CD4-positive, alpha-beta T cell treated with Interleukin-15 for 4 hours (primary cell): ENCODE measurements at places on chromosomes 1 and 21.
A peak's percentile ranks its signal among the peaks of the same experiment; 100 is the strongest.

DNA sequence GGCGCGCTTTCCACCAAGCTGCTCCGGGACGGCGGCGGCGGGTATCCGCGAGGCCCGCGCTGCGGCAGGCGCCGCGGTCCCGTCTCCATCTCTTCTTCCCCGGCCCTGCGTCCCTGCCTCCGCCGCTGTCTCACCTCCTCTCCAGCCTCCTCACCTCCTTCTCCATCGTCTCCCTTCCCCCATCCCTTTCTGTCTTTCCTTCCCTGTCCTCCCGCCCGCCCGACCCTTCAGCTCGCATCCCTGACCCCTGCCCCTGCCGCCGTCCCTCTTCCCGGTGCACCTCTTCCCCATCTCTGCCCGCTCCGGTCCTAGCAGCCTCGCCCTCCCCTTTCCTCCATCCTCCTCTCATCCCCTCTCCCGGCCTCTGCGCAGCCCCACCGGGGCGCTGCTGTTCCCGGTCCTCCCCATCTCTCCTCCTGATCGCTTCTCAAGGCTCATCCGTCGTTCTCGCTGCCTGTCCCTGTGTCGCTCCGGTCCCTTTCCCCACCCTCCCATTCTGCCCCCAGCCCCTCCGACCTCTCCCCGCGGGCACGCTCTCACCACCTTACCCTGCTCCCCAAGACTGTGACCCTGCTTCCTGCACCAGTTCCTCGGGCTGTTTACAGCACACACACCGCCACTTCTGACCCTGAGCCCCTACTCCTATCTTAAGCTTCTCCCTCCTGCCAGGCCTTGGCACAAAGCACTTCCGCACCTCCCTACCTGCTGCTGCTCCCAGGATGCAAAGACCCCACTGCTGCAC lies 760 bp upstream of the NPHP4 start:
- DNase-seq: no peak

DNA sequence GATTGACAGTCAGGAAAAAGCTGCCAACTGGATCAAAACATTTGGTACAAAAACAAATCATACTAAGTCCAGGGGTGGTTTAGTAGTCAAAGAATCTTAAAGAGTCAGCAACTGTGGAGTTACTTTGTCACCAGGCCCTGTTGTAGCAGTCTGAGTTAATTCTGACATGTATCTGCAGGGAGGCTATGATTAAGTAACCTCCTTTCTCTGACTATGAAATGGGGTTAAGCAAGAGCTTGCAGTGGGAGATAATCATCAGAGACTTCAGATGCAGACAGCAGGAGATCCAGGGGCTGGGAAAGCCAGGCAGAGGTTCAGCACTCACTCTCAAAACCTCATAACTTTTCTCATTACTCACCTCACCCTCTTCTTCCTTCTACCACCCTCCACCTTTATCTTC lies 99.2 kb upstream of the BTG3 start:
- no peak for DNase-seq

GRCh38 chr1:162230096-162230495 lies 146.6 kb downstream of the SPATA46 start:
- no peak for DNase-seq

- DNase-seq: no peak
Observed at GRCh38 chr1:93471284-93471683, 23.4 kb downstream of the FNBP1L start.

- DNase-seq: no peak
Observed at GRCh38 chr1:67304023-67304422, 3.6 kb upstream of the IL12RB2 start.

DNA sequence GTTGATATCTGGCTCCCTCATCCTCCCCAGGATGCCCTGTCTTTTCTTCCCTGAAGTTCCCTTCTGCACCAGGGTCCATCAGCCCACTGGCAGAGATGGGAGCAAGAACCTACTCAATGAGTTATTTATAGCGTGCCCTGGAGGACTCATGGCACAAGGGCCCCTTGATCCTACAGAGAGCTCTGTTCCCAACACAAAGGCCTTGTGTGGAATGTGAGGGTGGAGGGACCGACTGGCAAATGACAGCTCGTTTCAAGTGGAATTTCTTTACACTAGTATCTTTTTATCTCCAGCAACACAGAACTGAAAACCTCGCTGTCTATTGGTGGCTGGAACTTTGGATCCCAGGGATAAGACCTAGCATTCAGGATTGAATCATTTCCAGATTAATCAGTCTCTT lies 22.4 kb downstream of the CHI3L2 start:
- no peak for DNase-seq

DNA sequence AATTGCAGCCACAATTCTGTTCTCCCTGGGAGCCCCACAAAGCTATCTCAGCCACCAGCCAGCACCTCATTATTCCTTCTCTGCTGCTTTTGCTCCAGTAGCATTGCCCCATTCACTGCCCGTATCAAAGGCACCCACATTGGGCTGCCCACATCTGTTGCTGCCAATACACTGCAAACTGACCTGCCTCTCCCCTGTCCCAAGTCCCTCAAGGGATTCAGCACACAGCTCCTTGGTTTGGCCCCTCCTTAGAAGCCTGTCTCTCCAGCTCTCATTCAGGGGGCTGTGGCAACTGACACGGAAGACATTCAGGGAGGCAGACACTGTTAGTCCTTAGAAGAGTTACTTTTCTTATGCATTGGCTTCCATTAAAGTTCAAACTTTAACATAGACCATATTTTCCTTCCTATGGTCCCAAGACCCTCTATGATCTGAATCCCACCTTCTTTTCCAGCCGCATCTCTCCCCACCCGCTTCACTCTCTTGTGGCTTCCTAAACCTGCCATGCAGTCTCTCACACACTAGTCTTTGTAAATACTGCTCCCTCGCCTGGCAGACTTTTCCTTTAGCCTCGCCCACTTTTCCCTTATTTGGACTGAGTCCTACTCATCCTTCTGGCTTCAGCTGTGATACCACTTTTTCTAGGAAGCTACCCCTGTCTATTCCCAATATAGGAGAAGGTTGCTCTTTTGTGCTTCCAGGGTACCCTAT lies 19.3 kb upstream of the KLHDC8A start:
- no peak for DNase-seq

DNA sequence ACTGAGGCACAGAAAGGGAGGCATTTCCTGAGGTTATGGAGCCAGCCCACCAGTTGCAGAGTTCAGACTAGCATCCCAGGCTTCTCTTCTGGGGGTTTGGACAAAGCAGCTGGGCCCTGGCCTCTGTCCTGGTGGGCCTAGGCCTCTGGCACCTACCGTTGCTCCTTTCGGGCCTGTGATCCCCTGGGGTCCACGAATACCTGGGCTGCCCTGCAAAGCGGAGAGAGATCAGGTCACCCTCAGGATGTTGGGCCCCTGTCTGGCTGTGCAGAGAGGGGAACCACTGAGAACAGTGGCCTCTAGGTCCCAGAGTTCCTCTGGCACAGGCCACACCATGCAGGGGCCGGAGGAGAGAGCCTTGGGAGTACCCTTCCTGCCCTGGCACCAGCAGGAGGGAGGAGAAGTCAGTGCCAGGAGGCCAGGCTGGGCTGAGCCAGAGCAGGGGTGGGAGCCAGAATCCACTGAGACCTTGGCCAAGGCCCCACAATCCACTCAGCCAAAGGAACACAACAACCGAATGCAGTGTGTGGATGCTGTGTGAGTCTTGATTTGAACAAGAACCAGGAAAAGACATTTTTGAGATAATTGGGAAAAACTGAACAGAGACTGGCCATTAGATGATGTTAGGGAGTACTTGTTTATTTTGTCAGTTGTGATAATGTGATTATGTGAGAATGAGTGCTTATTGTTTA lies 8.9 kb downstream of the COL9A2 start:
- no peak for DNase-seq

GRCh38 chr1:155957411-155957915 lies 16.0 kb downstream of the RXFP4 start:
- no peak for DNase-seq

- no peak for DNase-seq
Observed at GRCh38 chr1:226337276-226337875, 28.4 kb upstream of the LIN9 start.

- no peak for DNase-seq
Observed at GRCh38 chr1:248779350-248779749, 23.8 kb upstream of the LYPD8 start.

GRCh38 chr1:18661404-18662285 lies 31.0 kb downstream of the PAX7 start:
- DNase-seq: no peak

- DNase-seq: peak; percentile 58
Observed at GRCh38 chr1:20717452-20718342, at the start of gene KIF17. TSS of gene KIF17 (minus strand) at chr1:20718007. CDS start at chr1:20717706, 301 bp downstream.

GRCh38 chr1:46027788-46028573 lies 104.4 kb downstream of the PIK3R3 start:
- DNase-seq: no peak

DNA sequence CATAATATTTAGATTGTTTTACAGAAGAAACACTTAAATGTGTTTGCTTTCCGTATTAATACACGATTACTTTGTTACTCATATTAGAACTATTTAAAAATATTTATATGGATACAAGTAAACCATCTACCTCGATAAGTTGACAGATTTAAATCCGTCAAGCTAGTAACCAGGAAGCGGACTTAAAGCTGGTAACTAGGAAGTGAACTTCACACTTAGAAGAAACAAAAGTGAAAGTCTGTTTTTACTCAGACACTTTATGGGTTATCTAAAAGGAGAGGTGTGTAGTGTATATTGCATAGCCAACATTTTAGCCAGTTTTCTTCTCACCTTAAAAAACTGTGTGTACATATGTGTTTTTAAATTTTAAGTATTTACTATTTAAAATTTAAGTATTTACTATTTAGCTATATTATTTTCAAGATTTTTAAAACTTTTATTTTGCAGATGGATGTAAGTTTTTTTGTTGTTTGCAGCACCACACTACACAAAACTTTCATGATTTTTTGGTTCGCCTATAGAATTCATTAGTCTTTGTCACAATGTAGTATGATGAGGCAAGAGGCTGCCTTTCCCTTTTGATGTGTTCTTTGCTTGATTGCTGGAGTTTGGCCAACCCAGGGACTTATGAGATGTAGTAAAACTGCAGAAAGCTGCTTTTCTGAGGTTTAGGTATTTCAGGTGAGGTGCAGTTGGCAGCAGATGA lies 2.7 kb downstream of the USP25 start:
- DNase-seq: peak; percentile 69

DNA sequence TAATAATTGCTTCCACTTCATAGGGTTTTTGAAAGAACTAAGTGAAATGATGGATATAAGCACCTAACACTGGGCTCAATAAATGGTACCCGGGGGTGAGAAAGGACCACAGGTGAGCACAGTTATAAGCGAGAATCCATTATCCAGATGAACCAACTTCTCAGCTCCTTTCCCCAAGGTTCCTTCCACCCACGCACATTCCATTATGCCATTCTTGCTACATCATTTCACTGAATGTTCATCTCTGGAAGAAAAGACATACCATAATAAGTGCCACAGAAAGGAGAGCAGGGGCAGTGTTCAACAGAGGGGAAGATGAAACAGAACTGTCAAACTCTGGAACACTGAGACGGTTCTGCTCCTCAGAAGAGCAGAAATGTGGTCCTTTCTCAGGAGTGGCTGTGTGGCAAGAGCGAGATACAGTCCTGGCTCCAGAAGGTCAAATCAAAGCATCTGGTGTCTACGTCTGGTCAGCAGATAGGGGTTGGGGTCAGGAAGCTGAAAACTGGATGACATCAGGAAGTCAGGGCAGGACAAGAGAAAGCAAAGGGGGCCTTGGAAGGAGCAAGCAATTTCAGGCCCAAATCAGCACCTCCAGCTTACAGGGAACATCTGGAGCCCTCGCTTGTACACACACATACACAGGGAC lies 255.4 kb upstream of the TMEM51 start:
- no peak for DNase-seq

DNA sequence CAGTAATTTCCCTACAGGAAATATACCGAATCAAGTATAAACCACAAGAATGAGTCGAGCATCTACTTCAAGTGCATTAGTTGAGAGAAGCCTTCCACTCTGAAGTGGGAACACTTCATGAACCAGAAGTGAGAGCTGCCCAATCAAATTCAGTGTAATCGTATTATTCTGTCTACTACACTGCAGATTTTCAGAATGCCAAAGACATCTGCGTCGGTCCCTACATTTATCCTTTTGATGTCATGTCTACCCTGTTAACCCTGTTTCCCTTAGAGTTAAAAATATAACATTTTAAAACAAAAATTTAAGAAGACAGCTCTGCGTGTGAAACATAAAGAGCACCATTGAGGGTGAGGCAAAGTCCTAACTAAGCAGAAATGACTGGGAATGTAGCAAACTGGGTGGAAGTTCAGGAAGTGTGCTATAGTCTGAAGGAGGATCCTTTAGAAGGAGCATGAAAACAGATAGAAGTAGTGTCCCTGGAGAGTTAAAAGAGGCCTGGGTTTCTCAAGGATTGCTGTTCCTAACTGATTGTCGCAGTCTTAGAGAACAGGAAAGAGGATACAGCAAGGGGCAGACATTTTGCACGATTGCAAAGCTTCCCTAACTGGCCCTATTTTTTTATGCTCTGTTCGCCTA lies 291.2 kb downstream of the PTPRC start:
- peak; percentile 38 for DNase-seq

DNA sequence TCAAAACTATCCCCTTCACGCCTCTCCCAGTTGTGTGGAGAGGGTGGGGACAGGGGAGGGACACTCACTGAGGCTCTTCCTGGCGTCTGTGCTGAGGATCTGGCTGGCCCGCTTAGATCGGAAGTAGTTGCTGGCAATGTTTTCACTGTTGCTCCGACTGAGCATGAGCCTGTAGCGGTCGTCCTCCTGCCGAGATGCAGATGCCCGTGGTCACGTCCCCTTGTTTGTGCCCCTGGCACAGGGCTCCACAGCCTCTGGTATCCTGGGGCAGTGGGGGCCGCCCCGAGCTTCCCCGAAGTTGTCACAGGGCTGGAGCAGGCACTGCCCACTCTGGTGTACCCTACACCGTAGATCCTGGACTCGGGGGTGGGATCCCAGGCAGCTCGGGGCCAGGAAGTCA lies 5.0 kb upstream of the DDOST start:
- no peak for DNase-seq

DNA sequence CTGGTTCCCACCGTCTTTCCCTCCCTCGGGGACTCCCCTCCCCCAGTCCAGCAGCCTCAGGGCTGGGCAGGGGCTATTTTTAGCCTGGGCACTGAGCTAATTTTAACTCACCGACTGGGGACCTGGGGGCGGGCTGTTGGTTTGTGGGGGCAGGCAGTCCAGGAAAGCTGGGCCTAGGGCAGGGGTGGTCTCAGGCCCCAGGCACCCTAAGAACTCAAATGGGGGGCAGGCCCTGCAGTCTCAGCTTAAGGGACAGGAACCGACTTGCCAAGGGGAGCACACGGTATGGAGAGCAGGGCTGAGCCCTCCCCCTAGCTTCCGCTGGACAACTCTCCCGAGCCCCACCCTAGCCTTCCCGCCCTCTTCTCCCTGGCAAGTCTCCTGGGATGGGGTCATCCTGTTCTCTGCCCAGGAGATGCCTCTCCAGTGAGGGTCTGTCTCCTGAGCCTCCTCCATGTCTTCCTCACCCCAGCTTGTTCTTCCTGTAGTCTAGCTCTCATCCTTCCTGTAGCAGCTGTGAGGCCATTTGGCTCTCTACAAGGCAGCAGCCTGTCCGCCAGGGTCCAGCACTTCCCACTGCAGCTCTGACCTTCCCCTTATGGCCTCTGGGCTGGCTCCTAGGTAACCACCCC lies 10.1 kb downstream of the MEF2D start:
- no peak for DNase-seq

GRCh38 chr1:229271448-229272159 lies 693 bp downstream of the RAB4A start:
- peak; percentile 39 for DNase-seq

- DNase-seq: no peak
Observed at GRCh38 chr1:83102630-83103071, 896.3 kb downstream of the TTLL7 start.

GRCh38 chr1:214831956-214832355 lies 229.0 kb downstream of the CENPF start:
- no peak for DNase-seq

- DNase-seq: no peak
Observed at GRCh38 chr1:184463680-184464079, 76.9 kb downstream of the C1orf21 start.
